ENCODE measurements at places on chromosomes 4 and X.

DNA sequence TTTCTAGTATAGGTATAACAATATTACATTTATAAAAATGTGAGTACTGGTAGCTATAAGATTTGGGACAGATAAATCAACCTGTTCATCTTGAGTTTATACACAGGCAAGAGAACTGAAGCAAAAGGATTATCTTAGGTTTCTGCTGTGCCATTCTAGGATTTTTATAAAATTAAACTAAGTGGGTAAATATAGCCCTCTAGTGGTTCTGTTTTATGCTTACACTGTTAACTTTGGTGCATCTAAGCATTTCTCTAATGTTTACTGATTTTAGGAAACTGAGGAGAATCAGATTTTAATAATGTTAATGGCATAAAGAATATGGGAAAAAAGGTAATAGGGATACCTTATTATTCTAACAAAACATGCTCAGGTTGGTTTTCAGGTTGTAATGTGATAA is 1.1 kb upstream of the RRH start:
- no peak for DNase-seq

GRCh38 chr4:144374065-144374464 is 233.5 kb upstream of the GYPA start:
- no peak for DNase-seq

DNA sequence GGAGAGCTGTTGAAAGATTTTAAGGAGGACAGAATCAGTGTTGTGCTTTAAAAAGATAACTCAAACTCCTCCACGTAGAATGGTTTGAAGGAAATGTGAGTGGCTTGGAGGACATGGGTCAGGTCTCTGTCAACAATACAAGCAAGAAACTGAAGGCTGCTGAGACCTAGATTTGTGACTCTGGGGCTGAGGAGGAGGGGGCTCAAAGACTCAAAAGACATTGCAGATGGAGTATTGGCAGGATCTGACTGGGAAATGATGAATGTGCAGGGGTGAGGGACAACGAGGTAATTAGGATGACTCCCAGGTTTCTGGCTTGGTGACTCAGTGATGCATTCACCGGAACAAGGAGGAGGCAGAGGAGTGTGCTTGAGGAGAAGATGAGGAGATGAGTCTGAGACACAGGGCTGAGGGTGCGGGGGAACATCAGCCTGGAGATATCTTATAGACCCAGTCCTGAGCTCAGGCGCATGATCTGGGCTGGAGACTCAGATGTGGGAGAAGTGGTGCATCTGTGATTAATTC is 3.3 kb upstream of the RPS4X start:
- no peak for DNase-seq

GRCh38 chr4:680551-680927 is 6.2 kb downstream of the MYL5 start:
- no peak for DNase-seq

GRCh38 chrX:152923599-152923998 is 25.7 kb downstream of the ZNF185 start:
- DNase-seq = no peak

GRCh38 chr4:26048378-26048882 is 134.4 kb downstream of the SMIM20 start:
- no peak for DNase-seq

- DNase-seq = no peak
Observed at GRCh38 chr4:139735381-139736273, 70.0 kb downstream of the MGST2 start.

DNA sequence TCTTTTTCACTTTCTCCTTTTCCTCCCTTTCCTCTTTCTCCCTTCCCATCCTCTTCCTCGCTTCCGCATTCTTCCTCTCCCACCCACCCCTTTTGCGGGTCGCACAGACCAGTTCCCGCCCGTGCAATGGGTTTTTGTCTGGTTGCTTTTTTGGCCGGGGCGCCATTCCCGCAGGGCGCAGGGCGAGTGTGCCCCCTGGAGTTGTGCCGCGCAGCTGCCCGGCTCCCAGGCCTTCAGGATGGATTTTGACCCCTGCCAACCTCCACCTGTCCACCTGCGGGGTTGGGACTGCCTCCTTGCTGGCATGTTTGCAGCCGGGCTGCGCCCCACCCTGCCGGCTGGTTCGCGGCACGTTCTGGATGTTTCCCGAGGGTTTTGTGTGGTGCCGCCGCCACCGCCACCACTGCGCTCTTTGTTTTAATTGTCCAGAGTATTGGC is 578 bp upstream of the SEL1L3 start:
- no peak for DNase-seq

DNA sequence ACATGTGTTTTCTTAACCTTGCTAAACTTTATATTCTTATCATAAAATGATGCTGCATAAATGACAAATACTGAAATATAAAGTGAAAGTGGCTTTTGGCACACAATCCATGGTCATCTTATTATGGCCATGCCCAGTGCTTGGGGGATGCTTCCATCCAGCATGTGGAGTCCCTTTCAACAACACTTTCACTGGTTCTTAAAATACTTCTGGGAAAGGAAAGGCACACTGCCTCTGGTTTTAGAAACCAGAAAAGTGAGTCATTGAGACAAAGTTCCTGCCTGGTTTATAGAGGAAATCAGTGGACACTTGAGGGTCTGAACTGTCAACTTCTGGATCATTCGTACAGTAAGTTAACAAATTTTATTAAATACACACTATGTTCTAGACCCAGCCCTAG is 248.0 kb upstream of the ADAMTS3 start:
- DNase-seq = no peak

DNA sequence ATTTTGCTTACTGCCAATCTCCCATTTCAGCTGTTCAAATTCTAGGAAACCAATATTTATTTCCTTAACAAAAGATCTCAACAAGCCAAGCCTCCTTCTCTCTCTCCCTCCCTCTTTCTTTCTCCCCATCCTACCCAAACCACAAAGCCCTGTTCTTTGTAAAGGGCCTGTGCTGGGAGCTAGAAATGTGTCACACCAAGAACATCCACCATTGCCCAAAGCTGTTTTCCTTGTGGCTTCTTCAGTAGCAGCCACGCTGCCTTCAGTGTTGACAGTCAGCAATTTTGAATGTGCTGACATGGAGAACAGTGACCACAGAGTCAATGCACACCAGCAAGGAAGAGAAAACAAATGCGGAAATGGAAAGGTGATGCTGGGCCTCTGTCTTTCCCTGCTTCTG is 203.0 kb downstream of the MAML3 start:
- DNase-seq = no peak

GRCh38 chr4:168514249-168514852 is 17.5 kb downstream of the PALLD start:
- no peak for DNase-seq

- DNase-seq = no peak
Observed at GRCh38 chr4:42541647-42542046, 115.3 kb downstream of the ATP8A1 start.

DNA sequence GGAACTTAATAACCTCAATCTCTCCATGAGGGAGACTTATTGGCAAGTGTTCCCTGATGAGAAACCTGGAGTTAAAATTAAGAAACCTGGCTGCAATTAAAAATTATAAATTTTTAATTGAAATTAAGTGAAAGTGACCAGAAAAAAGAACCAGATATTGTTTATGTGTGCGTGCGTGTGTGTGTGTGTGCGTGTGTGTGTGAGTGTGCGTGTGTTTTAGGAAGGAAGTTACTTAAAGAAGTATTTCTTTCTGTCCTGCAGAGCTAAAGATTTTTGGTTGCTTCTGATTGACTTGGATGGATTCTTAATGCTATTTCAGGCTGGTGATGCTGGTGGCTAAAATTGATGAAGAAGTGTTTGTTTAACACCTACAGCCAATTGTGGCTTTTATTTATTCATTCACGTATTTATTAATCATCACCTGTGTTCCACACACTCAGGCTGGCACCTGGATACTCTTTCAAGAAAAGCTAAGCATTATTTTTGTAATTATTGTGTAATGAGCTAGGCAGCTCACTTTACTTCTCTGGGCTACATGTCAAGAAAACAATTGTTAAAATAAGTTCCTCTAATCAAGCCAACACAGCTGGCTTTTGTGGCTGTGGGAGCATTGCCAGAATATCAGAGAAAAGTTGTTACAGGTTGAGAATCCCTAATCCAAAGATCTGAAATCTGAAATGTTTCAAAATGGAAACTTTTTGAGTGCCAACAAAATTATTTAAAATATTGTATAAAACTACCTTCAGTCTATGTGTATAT is 68.5 kb downstream of the CEP44 start:
- no peak for DNase-seq

DNA sequence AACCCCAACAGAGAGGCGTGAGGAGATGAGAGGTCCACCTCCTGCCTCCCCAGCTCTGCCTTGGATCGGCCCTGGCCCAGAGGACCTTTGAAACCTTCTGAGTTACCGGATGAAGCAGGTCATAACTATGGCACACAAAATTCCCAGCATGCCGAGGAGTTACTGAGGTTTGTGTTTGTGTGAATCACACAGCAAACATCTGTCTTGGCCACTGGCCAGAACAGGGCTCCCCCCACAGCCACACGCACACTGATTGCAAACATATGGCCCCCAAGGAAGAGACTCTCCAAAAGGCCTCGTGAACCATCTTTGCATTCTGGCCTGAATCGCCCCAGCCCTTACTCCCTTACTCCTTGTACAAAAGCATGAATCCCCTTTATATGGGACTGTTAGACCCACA is 18.9 kb downstream of the RPS4X start:
- DNase-seq = no peak

DNA sequence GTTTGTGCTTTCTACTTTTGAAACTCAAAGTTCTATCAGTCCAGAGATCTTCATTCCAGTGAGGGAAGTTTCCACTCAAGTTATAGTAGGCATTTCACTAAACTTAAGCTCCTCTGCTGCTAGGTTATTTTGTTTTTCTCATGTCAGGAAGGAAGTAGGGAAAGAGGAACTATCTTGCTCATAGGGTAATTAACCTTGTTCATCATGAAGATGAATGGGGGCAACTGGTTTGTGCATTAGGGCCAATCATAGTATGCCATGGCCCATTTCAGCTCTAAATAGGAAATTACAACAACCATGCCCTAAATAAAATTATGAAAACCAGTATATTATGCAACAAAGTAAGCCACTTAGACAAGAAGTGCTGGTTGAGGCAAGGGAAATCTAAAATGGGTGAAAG is 804.7 kb upstream of the NDST4 start:
- no peak for DNase-seq

- DNase-seq = no peak
Observed at GRCh38 chr4:84451546-84451945, 47.5 kb downstream of the NKX6-1 start.

DNA sequence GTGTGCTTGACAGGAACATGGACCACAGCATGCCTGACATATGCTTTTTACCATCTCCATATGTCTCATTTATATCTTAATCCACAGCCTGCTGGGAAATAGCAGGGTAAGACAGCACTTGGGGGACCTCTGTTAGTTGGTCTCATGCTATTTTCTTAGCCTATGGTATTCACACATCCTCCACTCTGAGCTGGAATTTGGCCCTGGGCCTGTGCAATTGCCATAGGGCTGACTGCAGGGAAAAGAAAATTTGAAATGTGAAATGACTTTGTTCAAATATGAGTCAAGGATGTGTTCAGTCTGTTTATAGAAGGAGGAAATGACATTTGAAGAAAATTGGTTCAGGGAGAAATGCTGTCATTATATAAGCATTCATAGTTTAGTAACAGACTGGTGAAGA is 9.6 kb upstream of the MAP7D3 start:
- DNase-seq = no peak

GRCh38 chrX:1224954-1225353 is 12.5 kb upstream of the CRLF2 start:
- no peak for DNase-seq

DNA sequence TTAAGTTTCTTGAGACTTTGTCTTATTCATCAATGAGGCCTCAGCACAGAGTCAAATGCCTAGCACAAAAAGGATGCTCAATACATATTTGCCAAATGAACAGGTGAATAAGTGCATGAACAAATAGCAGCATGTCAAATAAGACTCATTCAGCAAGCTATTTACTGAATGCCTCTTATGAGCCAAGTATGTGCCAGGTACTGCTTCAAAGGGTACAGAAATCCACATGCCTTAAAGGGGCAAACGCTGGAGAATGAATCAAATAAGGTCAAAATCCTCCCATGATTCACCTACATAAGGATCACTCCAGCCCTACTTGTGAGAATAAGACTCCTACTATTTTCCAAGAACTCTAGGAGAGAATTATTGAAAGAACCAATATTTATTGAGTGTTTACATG is 260.2 kb upstream of the CPEB2 start:
- DNase-seq = no peak

DNA sequence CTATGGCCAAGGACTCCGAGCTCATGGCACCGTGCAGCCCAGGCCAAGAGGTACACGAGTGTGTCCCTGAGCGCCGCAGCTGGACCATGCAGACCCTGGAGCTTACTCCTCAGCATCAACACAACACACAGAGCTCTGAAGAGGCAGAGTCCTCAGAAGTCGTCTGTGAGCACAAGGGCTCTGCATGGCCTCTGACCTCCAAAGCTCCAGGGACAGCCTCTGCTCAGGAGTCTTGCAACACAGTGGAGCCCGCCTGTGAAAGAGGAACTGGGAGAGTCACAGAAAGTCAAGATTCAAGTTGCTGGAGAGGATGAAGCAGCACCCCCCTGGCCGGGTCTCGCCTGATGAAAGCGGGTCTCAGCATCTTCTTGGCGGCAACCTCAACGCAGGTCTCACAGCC is 2.9 kb downstream of the LRPAP1 start:
- DNase-seq = no peak

DNA sequence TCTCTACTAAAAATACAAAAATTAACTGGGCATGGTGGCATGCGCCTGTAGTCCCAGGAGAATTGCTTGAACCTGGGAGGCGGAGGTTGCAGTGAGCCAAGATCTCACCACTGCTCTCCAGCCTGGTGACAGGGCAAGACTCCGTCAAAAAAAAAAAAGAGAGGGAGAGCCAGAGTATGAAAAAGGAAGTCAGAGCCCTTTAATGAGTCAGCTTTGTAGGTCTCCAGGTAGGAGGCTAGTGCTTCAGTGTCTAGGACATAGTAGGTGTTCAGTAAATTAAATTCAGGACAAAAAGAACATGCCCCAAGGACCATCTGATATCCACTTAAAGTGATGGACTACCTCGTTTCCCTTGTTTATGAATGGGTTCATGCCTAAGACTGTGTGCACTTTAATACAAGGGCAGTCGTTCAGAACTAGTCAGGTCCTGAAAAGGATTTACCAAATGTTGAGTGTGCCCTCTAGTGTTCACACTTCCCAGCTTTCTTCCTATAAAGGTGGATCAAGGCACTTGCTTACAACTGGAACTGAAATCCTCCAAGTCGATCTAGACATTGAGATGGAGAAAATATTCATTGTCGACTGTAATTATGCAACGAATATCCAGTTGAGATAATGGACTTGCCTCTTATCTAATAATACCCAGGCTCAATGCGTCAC is 29.0 kb downstream of the F9 start:
- DNase-seq = no peak

- no peak for DNase-seq
Observed at GRCh38 chr4:26058537-26058936, 144.5 kb downstream of the SMIM20 start.

DNA sequence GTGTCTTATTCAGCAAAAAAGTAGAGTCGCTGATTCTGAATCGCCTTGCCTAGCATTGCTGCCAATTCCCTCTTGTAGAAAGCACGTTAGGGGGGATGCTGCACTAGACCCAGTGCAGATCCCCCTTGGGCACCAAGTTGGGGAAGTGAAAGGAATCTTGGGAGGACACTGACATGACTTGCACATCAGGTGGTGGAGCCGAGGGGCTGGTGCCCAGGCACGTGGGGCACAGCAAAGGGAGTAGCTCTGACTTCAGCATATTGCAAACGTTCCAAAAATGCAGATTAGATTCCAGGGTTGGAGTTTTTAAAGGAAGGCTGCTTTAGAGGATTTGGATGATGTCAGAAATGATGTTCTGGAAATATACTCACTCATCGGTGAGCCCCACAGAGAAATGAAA is 47.4 kb upstream of the GPM6B start:
- DNase-seq = no peak

- no peak for DNase-seq
Observed at GRCh38 chr4:37976507-37976906, 16.3 kb downstream of the PTTG2 start.

All from activated CD8-positive, alpha-beta memory T cell treated with anti-CD3 and anti-CD28 coated beads for 48 hours (primary cell).